Stimulated activated CD4-positive, alpha-beta T cell treated with anti-CD3 and anti-CD28 coated beads, Interleukin-15, amount 100 ng/mL, for 48 hours (primary cell): ENCODE measurements at places on chromosomes 6 and 20.

DNA sequence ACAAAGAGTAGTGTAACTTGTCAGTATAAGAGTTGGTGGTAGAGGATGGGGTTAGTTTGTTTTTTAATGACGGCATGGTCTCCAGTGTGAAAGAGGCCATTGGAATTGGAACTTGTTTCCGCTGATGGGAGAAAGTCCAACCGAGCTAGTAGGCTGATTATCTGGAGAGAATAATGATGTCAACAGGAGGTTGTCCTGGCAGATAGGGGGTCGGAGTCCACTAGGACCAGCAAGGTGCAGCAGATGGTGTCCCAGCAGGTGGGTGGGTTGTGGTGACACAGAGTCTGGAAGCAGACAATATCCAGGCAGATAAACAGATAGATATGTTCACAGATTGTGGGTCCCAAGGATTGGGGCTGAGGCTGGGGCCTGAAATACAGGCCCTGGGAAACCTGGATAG, 35.1 kb downstream of the PKIB start:
- no peak for DNase-seq

GRCh38 chr6:107185391-107185970, 70.2 kb upstream of the BEND3 start:
- DNase-seq = no peak

- no peak for DNase-seq
These were observed 80.3 kb downstream of the BACH2 start for GRCh38 chr6:90216072-90216977.

- no peak for DNase-seq
These were observed 63.2 kb downstream of the PYGB start for GRCh38 chr20:25310921-25311728.

- DNase-seq = no peak
These were observed 18.5 kb upstream of the TUBB2A start for GRCh38 chr6:3175715-3176402.

DNA sequence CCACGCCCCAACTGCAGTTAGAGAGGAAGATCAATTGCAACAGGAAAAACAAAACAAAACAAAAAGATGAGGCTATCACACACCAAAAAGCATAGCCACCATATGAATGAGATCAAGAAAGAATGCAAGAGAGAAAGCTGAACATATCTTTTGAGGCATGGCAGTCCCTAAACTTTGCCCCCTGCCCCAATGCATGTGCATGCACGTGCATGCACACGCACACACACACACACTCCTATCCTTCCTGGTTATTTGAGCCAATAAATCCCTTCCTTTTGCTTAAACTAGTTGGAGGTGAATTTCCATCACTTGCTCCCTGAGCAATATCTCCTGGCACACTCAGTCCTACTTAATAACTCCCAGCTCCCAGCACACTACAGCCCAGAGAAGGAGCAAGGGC, 48.6 kb upstream of the FOXP4 start:
- no peak for DNase-seq
